Kidney tubule cell (primary cell): ENCODE measurements at places on chromosomes 1 and 21.
A peak's percentile ranks its signal among the peaks of the same experiment; 100 is the strongest.

DNA sequence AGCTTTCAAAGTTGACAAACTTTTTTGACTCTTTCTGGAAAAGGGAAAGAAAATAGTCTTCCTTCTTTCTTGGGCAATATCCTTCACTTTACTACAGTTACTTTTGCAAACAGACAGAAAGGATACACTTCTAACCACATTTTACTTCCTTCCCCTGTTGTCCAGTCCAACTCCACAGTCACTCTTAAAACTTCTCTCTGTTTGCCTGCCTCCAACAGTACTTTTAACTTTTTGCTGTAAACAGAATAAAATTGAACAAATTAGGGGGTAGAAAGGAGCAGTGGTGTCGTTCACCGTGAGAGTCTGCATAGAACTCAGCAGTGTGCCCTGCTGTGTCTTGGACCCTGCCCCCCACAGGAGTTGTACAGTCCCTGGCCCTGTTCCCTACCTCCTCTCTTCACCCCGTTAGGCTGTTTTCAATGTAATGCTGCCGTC is 160.8 kb upstream of the SGIP1 start:
- DNase-seq: no peak

- no peak for DNase-seq
Measured at GRCh38 chr1:63411066-63411465, 43.6 kb downstream of the ALG6 start.

DNA sequence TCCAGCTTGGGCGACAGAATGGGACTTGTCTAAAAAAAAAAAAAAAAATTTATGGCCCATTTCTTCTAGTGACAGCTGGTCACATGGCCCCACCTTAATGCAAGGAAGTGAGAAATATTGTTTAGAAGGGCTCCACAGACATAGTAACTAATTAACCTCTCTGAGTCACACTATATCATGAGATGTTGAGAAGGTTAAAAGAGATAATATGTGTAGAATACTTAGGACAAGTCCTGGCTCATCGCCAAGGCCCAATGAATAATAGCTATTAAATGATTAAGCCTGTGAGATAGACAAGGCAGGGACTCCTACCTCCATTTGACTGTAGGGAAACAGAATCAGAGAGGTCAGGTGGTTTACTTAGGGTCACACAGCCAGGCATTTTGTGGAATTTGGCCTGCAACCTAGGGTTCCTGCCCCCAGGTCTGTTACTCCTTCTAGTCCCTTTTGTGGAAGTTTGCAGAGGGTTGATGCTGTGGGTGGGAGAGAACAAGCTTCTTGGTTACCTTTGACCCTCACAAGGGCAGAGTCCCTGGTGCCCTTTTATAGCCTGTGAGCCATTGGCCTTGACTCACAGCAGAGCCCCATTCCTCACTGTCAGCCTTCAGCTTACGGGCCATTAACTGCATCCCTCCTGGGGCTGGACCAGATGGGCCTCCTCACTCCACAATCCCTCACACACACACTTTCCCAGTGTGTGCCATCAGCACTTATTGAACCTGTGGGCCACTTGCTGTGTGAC is 48.5 kb downstream of the OPRD1 start:
- DNase-seq: peak; percentile 99

DNA sequence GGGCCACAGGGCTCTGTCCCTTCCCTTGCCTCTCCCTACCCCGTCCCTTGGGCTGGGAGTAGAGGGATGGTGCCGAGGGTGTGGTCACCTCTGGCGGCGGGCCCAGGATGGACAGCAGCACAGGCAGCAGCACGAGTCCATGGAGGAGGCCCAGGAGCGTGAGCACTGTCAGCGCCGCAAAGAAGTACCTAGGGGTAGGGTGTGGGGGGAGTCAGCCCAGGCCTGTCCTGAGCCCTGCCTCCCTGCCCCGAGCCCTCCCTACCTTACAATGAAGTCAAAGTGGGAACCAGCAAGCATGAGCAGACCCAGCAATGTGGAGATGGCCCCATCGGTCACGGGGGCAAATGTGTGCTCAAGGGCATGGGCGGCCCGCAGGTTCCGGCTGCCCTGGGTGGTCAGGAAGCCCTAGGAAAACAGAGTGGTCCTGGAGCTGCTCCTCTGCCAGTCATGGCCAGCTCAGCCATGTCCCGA is 14.7 kb downstream of the BTBD19 start:
- no peak for DNase-seq

DNA sequence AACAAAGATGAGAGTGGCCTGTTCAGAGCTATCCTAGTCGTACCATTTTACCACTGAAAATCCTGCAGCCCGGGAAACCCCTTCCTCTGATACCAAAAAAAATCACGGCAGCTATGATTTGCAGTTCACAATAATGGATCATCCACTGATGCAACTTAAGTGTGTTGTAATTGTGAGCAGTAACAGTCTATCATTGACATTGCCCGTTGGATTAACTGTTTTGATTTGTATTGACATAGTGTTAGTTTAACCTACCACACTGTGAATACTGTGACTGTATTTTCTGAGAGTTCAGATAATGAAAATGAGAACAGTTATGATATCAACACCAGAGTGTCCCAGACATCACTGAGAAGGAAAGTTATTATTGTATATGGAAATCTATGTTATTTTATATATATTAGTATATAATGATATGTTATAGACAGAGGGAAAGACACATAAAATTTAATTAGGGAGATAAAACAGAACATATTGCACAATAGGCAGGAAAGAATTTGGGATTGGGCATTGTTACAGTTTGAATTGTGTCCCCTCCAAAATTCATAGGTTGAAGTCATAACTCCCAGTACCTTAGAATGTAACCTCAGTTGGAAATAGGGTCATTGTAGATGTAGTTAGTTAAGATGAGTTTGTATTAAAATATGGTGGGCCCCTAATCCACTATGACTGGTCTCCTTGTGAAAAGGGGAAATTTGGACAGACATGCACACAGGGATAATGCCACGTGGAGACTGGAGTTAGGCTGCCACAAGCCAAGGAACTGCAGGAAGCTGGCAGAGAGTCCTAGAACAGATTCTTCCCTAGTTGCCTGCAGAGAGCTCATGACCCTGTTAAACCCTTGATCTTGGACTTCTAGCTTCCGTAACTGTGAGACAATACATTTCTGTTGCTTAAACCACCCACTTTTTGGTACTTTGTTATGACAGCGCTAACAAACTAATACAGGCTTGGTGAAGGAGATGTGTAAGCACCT is 54.4 kb downstream of the TLCD4 start:
- DNase-seq: no peak

DNA sequence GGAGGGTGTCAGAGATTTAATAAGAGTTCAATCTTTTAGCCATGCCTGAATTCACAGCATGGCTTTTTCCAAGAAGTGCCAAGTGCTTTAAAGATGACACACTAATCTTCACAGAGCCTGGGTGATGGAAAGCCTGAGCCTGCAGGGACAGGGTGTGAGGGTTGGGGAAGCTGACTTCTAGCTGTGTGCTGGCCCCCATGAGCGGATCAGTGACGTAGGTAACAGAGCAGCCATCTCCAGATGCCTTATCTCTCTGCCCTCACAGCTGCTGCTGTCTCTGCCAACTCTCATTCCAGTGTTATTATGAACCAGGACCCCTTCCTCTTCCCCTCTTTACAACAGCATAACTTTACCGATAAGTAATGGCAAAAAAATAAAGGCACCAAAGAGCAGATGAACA is 30.6 kb downstream of the FAM78B start:
- DNase-seq: no peak

- DNase-seq: no peak
Measured at GRCh38 chr1:240683576-240683975, 71.6 kb upstream of the GREM2 start.

DNA sequence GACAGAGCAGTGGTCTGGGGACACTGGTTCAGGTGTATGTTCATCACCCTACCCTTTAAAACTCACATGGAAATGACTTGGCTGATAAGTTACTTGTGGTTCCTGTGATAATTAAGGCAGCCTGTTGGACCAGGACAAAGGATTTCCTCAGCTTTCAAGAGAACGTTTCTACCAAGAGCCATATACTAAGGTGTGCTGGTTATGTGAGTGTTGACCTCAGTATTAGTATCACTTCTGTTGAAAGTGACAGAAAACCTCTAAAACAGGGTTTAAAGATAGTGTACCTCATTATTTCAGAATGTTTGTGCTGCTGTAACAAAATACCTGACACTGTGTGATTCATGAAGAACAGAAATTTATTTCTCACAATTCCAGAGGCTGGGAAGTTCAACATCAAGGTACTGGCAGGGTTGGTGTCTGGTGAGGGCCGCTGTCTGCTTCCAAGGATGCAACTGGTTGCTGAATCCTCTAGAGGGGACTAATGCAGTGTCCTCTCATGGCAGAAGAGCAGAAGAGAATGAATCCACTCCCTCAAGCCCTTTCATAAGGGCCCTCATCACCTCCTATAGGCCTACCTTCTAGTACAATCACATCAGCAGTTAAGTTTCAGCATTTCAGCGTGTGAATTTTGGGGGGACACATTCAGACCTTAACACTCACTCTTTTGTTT is 54.9 kb downstream of the UCK2 start:
- DNase-seq: no peak

GRCh38 chr1:64663668-64664067 is 81.2 kb upstream of the RAVER2 start:
- no peak for DNase-seq

DNA sequence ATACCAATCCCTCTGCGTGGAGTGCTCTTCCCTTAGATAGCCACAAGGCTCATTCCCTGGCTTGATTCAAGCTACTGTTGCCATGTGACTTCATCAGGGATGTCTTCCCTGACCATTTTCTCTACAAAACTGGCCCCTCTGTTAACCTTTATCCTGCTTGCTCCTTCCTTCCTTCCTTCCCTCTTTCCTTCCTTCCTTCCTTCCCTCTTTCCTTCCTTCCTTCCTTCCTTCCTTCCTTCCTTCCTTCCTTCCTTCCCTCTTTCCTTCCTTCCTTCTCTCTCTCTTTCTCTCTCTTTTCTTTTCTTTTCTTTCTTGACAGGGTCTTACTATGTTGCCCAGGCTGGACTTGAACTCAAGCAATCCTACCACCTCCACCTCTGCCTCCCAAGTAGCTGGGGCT is 6.2 kb upstream of the RYR2 start:
- DNase-seq: no peak

GRCh38 chr1:205590457-205590768 is 41.4 kb downstream of the ELK4 start:
- DNase-seq: no peak
